D341Med (cell line): ENCODE measurements at places on chromosomes 7 and 10.

- no peak for DNase-seq
Measured at GRCh38 chr10:30536578-30536977, 93.0 kb downstream of the LYZL2 start.

DNA sequence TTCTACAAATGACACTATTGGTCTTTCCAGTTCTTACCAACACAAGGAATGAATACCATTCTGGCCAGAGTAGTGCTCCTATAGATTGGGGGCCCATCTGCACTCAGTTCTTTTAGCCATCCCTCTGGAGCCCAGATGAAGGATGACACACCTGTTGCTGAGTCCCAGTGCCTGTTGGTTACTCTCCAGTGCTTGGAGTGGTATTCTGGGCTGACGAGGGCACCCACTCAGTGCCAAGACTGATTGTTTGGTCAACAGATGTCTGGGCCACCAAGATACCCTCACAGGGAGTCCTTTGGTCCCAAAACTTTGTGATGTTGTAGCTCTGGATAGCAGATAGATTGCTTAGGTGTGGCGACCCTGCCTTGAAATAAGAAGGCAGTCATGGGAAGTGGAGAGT, 23.7 kb upstream of the ITGA8 start:
- DNase-seq = no peak

DNA sequence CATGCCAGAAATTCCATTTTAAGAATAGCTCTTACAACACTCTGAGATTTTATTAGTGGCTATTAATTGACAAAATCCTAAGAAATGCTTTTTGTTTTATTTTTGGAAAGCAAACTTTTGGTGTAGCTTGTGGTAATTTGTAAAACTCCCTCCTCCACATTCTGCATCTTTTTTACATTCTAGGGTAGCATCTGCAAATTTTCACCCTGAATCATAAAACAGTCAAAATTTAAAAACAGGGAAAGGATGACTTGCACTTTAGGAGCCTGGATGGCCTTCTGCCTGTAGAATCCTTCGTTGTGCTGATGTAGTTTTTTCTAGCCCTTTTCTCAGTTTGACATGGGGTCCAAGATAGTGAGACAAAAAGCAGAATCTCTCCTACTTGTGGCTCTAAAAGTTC, 316.1 kb downstream of the ADRA2A start:
- DNase-seq = no peak

- no peak for DNase-seq
Measured at GRCh38 chr7:29345590-29345989, 151.0 kb downstream of the CHN2 start.

DNA sequence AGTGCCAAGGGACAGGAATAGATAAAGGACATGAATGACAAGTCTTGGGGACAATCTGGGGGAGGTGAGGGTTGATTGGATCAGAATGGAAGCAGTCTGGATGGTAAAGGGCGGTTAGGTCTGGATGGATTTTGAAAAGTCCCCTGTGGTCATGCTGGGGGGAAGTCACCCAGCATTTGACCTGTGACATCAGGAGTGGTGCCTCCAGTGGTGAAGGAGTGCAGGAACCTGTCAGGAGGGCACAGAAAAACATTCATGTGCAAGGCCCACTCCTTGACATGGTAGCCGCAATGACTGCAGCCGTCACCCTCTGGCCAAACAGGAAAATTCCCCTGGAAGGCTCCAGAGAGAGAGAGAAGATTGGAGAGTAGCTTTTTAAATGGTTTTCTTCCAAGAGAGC, 304.8 kb downstream of the GFRA1 start:
- no peak for DNase-seq
